ENCODE measurements at places on chromosomes 5 and 9. TPM values are rescaled to one million over a fixed set of nuclear protein-coding genes. Genes with fewer than 3 reads are reported as not detected.

Gene TMC1
- not detected for total RNA-seq

Gene TLR4
- not detected for total RNA-seq

Gene TSSK1B
- total RNA-seq: not detected

Gene ADAMTSL2
- 0.25 TPM for total RNA-seq

Measured in activated CD8-positive, alpha-beta T cell treated with anti-CD3 and anti-CD28 coated beads for 36 hours (primary cell).